HFFc6 (cell line): ENCODE measurements at places on chromosomes 6 and 20. TPM values are rescaled to one million over a fixed set of nuclear protein-coding genes. Genes with fewer than 3 reads are reported as not detected.

DNA sequence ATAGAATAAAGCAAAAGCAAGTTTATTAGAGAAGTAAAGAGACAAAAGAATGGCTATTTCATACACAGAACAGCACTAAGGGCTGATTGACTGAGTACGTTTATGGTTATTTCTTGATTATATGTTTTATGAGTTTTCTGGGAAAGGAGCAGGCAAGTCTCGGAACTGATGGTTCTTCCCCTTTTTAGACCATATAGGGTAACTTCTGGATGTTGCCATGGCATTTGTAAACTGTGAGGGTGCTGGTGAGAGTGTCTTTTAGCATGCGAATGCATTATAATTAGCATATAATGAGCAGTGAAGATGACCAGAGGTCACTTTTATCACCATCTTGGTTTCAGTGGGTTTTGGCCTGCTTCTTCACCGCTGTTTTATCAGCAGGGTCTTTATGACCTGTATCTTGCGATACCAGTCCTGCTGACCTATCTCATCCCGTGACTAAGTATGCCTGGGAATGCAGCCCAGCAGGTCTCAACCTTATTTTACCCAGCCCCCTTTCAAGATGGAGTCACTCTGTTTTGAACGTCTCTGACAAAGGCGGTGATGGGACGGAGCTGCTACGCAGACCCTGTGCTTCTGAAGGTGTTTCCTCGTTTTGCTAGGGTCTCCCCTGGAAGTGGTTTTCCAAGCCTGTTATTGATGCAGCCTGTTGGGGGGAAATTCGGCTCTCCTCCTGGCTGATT, 45.4 kb upstream of the BMP6 start:
- no peak for DNase-seq

DNA sequence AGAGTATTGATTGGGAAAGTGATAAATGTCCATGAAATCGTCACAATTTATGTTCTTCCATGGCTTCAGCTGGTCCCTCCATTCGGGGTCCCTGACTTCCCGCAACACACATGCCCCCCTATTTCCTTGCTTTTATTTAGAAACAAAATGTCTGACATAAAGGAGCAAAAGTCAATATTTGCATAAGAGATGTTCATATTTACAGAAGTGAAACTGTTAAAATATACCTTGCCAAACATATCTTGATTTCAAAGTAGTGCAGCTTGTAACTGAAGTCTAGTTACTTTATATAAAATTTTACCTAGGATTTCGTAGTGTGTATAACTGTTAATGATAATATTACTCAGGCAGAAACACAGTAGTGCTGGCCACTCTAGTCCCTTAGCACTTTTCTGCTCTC, 548.9 kb upstream of the ADGRB3 start:
- no peak for DNase-seq

DNA sequence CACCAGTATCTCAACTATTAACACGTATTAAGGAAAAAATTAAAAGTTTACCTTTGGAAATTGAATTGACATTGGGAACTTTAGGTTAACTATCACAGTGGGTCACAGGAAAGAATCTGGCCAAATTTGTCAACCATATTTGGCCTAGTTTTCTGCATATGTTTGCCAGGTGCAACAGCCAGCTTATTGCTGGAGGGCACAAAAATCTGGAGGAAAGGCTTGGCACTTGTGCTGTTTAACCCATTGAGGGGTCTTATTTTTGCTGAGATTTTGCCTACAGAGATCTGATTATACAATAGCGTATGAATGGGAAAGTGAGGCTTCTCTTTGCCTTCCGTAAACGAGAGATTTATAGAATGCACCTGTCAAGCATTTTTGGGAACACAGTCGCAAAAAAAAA, 190.4 kb downstream of the PRL start:
- DNase-seq: no peak

- no peak for DNase-seq
These were observed 114.9 kb downstream of the FOXC1 start for GRCh38 chr6:1724616-1725015.

DNA sequence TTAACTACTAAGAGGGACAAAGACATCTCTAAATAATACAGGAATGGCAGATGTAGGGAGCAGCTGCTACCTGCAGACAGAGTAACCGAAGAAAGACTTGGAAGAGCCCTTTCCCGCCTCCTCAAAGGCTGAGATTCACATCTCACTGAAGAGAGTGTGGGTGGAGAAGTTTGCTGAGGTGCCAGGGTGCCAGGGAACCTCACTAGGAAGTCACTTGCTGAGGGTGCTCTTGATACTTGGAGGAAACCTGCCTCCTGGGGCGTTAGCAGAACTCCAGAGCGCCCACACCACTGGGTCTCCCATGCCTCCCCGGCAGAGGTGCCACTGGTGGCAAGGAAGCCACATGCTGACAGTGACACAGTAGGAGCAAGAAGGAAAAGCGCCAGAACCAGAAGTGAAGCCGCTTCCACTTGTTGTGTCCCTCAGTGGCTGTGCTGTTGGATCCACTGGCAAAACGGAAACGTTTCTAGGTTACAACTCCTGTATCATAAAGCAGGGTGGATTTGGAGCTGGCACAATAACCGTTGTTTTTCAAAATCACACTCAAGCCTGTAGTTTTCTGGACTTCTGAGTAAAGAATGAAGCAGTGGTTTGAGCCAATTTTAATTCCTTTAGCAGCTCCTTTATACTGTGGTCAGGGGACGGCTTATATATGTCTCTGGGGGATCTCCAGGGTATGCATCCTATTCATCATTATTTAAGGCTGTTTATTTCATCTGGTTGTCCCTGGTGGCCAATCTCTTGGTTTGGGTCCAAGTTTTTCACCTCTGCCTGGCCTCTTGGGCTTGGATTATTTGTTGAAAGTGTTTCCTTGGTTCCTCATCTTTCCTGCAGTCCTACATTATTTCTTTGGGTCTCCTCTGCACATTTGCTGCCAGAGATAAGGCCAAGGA, 64.5 kb downstream of the CDC5L start:
- DNase-seq: no peak

- DNase-seq: peak; percentile 25
These were observed 61.6 kb upstream of the CEP85L start for GRCh38 chr6:118712969-118713368.

- DNase-seq: no peak
These were observed 14.4 kb downstream of the SLC2A4RG start for GRCh38 chr20:63754008-63754407.

GRCh38 chr20:44773070-44773829, 27.6 kb downstream of the KCNK15 start:
- no peak for DNase-seq

DNA sequence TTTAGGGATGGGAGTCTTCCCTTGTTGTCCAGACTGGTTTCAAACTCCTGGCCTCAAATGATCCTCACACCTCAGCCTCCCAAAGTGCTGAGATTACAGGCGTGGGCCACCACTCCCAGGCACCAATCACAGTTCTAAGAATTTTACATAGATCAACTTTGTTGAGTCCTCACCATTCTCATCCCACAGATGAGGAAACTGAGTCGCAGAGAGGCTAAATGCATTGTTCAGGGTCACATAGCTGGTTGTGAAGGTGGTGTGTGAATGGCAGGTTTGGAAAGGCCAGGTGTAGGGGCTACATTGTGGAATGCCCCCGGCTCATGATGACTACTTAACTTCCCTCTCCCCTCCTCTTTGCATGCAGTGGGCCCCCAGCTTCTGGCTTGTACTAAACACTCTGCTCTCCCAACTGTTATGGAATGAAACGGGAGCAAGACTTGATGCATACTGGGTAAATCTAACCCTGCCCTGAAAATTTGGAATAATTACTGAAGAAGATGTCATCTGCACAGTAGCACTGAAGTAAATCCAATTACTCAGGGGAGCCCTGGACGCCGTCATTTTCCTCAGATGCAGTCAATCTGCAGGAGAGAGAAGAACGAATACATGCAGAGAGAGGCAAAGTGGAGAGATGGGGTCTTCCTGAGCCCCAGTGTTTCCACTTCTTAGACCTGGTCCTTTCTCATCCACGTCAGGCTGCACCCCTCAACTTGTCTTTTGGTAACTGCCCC, 102.3 kb upstream of the ZNF217 start:
- DNase-seq: no peak

GRCh38 chr6:149852180-149852579, 12.0 kb downstream of the LRP11 start:
- no peak for DNase-seq

DNA sequence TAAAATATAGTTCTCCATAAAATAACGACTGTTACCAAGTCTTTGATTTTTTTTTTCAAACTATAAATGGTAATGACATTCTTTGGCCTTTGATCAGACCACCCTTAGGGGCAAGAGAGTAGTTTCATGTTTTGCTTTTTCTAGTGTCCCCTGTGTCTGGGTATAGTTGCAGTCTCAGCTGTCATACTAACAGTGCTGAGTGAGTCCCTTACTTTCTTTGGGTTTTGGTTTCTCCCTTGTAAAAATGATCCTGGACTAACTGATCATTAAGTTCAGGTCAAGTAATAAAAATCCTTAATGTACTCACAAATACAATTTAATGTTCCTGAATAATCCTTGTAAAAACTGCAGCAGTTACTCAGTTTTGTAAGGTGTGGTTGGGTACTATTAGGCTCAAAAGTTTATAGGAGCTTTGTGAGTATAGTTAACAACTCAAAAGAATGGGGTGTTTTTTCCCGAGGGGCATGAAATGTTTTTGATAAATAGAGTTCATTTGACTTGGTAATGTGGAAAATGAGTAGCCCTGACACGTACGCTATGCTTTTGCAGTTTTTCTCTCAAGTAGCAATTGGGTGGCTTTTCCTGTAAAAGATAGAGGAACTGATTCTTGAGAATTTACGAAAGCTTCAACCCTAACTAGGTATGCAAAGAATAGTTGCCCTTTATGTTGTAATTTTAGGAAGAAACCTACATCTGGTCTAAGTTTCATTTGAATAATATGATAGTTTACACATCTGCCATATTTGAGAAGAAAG, 6.2 kb downstream of the PTPN1 start:
- DNase-seq: no peak

DNA sequence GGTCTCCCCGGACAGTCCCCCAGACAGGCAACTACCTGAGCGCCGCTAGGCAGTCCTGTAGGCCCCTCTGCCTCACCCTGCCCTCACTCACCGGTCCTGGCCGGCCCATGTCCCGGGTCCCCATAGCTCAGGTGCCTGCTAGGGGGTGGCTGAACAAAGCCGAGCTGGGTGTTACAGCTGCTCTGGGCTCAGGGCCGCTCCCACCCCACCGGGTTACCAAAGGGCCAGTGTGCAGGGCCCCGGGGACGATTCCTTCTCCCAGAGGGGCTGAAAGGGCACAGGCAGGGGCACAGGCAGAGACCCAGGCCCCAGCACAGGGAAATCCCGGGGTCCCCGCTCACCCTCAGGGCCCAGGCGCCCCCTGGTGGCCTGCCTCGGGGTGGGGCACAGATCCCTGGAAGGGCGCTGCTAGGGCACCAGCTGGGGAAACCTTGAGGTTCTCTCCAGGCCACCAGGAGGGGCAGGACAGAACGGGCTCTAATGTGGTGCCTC, 118.4 kb downstream of the GRM4 start:
- peak; percentile 31 for DNase-seq

- DNase-seq: no peak
These were observed 46.5 kb downstream of the ADTRP start for GRCh38 chr6:11732036-11732631.

DNA sequence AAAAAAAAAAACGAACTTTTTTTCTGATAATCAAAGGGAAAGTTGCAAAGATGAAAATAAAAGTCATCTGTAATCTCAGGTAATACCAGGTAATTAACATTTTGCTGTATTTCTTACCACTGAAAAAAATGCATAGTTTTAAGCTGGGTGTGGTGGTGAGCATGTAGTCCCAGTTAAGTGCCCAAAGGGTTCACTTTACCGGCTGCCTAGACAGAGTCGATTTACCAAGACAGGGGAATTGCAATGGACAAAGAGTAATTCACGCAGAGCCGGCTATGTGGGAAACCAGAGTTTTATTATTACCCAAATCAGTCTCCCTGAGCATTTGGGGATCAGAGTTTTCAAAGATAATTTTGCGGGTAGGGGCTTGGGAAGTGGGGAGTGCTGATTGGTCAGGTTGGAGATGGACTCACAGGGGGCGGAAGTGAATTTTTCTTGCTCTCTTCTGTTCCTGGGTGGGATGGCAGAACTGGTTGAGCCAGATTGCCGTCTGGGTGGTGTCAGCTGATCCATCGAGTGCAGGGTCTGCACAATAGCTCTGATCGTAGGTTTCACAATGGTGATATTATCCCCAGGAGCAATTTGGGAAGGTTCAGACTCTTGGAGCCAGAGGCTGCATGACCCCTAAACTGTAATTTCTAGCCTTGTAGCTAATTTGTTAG, 51.9 kb downstream of the RPF2 start:
- DNase-seq: no peak

- no peak for DNase-seq
These were observed 12.2 kb upstream of the TRPC4AP start for GRCh38 chr20:35104685-35105295.

DNA sequence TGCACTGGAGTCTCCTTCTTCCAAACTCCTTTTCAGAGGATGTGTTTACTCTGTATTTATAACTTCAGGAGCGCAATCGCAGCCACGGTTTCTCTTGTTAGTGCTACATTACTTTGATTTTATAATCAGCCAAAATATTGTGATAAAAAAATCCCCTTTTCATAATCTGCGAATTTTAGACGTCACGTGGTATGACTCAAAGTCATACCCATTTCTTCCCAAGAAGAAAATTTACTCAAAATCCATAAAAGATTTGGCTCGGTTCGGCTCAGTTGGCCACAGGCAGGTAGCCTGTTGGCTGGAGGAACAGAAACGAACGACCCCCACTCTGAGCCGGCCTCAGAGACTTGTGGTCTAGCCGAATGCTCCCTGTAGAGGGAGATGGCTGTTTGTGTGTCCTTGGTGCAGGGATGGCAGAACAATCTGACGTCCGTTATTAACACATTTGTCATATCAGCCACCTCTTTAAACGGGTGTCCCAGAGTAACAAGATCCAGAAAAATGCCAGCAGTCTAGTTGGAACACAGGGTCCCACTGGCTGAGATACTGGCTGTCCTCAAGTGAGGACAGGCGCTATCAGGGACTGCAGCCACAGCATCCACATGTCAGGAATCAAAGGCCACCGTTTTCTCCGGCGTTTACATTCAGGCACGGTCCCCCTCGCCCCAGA, 247.6 kb downstream of the DLL1 start:
- DNase-seq: no peak

DNA sequence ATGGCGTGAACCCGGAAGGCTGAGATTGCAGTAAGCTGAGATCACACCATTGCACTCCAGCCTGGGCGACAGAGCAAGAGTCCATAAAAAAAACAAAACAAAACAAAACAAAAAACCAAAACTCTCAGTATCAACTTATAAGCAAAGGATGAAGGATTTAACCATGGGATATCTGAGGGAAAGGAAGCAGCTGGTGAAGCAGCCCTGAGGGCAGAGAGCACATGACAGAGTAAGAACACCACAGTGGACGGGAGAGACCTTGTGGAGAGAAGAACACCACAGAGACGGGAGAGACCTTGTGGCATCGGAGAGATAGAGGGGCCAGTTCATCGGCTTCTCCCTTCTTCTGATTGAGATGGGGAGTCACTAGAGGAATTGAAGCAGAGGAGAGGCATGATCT, 697.2 kb downstream of the HDGFL1 start:
- no peak for DNase-seq

GRCh38 chr6:5206920-5207561, 53.7 kb downstream of the LYRM4 start:
- DNase-seq: no peak

NCOA6 gene
- 16.5 to 18.7 TPM (median 18.6 TPM) in 3 replicates for total RNA-seq

MAS1 gene
- total RNA-seq: not detected in 3 replicates
